Mammary epithelial cell (primary cell): ENCODE measurements at places on chromosomes 16 and 17. TPM values are rescaled to one million over a fixed set of nuclear protein-coding genes. Genes with fewer than 3 reads are reported as not detected.

Gene CASKIN1
- total RNA-seq = 0.83 TPM

Gene ZNF205
- 19.2 TPM for total RNA-seq

Gene GSG1L
- total RNA-seq = not detected

Gene PDPR
- total RNA-seq = 25.9 and 30.0 TPM in 2 replicates

Gene TPPP3
- total RNA-seq = not detected in 2 replicates

Gene ZMYND15
- total RNA-seq = 0.33 TPM

Gene CACNG4
- not detected in 2 replicates for total RNA-seq

Gene CORO1A
- total RNA-seq = 10.2 TPM

Gene ABCC11
- 0.19 and 0.47 TPM in 2 replicates for total RNA-seq

Gene SLC16A11
- total RNA-seq = not detected in 2 replicates

Gene UNKL
- total RNA-seq = 7.0 TPM

Gene SLC5A10
- not detected in 2 replicates for total RNA-seq

Gene GJD3
- not detected in 2 replicates for total RNA-seq

Gene PRR29
- under 0.01 TPM for total RNA-seq

Gene CLEC3A
- total RNA-seq = not detected in 2 replicates

Gene C17orf78
- not detected for total RNA-seq

Gene TNFRSF17
- not detected for total RNA-seq

Gene YWHAE
- 689 and 768 TPM in 2 replicates for total RNA-seq

Gene CCL5
- not detected for total RNA-seq

Gene RILP
- total RNA-seq = 2.2 and 5.1 TPM in 2 replicates

Gene ZPBP2
- not detected for total RNA-seq

Gene KRT12
- not detected in 2 replicates for total RNA-seq

Gene KIF1C
- 198 and 204 TPM in 2 replicates for total RNA-seq

Gene FAAP100
- 23.5 TPM for total RNA-seq

Gene CD300LB
- total RNA-seq = not detected in 2 replicates

Gene KRT20
- total RNA-seq = not detected

Gene KRTAP3-2
- not detected for total RNA-seq

Gene SOX9
- total RNA-seq = 53.9 and 77.4 TPM in 2 replicates

Gene USB1
- 36.2 TPM for total RNA-seq
